Bronchial smooth muscle cell (primary cell): ENCODE measurements at places on chromosomes 13 and 19. TPM values are rescaled to one million over a fixed set of nuclear protein-coding genes. Genes with fewer than 3 reads are reported as not detected.

Gene CEACAM20
- not detected in 2 replicates for total RNA-seq

Gene SLC27A1
- total RNA-seq = 17.8 and 28.9 TPM in 2 replicates

Gene GMIP
- 1.9 and 4.9 TPM in 2 replicates for total RNA-seq

Gene LPAR2
- total RNA-seq = 0.52 and 1.9 TPM in 2 replicates

Gene TDRD12
- 0.17 and 0.32 TPM in 2 replicates for total RNA-seq

Gene SULT2A1
- not detected in 2 replicates for total RNA-seq

Gene OR7A5
- not detected in 2 replicates for total RNA-seq

Gene TPRX1
- total RNA-seq = not detected in 2 replicates

Gene GPATCH1
- 5.7 and 6.5 TPM in 2 replicates for total RNA-seq

Gene CEACAM1
- not detected in 2 replicates for total RNA-seq

Gene ZNF30
- total RNA-seq = 3.1 and 3.3 TPM in 2 replicates

Gene KASH5
- not detected in 2 replicates for total RNA-seq

Gene CA11
- total RNA-seq = 3.9 and 10.1 TPM in 2 replicates

Gene SPTBN4
- total RNA-seq = 11.4 and 11.7 TPM in 2 replicates

Gene ARL11
- under 0.01 TPM in 1 of 2 replicates, not detected in the other for total RNA-seq

Gene PTGIR
- total RNA-seq = 0.77 and 0.95 TPM in 2 replicates

Gene ZNF709
- total RNA-seq = 3.2 and 3.8 TPM in 2 replicates

Gene PSG5
- 3.8 TPM in 1 of 2 replicates, not detected in the other for total RNA-seq
